Hematopoietic multipotent progenitor cell treated with erythropoietin and hydrocortisone succinate and interleukin-3 and kit ligand, for 15 days (in vitro differentiated cells): ENCODE measurements at places on chromosomes 12 and 14.
A peak's percentile ranks its signal among the peaks of the same experiment; 100 is the strongest.

DNA sequence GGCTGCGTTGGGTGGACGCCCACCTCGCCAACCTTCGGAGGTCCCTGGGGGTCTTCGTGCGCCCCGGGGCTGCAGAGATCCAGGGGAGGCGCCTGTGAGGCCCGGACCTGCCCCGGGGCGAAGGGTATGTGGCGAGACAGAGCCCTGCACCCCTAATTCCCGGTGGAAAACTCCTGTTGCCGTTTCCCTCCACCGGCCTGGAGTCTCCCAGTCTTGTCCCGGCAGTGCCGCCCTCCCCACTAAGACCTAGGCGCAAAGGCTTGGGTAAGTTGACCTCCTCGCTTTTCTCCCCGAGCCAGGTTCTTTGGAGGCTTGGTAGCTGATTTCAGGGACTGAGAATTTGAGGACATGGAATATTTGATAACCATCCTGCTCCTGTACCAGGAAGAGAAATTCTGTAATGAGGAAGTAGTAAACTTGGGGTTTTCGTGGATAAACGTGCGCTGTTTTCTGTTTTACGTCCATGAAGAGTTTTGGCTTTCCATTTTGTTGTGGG, 530 bp downstream of the APAF1 start:
- no peak for DNase-seq

GRCh38 chr12:80412343-80412953, 31.6 kb upstream of the PTPRQ start:
- DNase-seq, result peak; percentile 34

DNA sequence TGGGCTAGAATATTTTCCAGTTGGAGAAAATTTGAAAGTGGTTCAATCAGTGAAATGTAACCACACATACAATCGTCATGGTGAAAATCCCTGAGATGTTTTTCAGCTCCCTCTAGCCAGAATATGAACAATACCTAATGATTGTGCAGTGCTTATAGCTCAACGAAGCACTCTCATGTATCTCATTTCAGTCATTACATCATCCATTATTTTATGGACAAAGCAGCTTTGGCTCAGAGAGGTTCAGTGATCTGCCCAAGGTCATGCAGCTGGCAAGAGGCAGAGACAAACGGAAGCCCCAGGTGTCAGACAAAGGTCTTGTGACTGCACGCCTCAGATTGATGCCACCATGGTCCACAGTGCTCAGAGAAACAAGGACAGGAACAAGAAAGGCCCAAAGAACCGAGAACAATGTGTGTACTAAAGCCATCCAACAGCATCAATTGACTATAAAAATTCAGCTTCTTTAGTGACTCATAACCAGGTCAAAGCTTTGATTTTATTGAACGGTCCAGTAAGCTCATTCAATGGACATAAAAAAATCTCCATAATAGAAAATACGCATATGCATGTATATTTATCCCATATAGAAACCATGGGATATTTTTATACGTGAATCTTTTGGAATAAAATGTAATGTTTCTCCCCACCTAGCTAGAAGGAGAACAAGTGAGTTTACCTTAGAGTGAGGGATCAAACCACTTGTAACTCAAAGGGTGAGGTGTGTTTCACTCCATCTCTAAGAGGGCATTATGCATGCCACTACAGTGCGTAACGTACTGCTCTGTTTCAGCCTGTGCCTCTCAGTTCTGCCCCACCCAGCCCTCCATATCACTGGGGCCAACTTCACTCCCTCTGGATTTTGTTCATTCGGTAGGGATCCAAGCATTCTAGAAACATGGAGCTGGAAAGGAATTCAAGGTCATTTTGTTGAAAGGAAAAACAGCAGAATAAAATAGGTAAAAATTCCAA, 141.8 kb downstream of the GRIN2B start:
- DNase-seq, result no peak

DNA sequence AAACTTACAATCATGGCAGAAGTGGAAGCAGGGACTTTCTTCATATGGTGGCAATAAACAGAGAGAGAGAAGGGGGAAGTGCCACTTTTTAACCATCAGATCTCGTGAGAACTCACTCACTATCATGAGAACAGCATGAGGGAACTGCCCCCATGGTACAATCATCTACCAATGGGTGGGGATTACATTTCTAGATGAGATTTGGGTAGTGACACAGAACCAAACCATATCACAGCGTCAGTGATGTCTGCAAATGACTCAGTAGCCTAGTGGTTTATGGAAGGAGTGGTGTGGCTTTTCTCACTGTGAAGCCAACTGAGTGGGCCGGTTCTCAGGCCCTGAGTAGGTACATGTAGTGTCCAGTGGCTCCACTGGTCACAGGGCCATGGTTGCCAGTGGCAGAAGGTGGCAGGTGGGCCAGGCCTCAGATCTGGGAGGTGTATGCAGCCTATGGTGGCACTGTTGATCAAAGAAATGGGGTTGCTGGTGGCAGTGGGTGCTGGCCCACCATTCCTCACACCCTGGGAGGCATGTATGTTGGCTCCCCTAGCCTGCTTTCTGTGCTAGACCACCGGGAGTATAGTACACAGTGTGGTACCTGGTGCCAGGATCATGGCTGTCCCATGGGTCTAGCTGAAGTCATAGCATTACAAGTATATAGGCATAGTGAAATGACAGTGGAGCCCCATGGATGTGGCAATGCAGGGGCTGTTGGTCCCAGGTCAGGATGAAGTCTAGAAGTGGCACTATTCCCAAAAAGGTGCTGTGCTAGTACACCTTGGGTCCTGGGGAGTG, 191.9 kb downstream of the NUBPL start:
- DNase-seq, result no peak

DNA sequence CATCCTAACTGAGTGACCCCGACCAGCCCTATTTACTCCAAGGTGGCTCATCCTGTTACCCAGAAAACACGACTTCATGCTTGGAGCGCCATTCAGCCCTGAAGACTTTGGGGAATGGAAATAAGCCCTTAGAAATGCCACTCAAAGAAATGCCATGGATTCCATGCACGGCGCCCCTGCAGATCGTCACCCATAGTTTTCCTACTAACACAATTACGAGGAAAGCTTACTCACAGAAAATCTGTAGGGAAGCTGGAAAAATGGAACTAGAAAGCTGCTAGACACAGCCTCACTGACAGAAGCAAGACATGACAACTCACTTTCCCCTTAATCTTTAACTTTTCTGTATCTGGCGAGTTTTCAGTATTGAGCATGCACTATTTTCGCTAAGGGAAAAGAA, 19.5 kb downstream of the NUAK1 start:
- no peak for DNase-seq

- no peak for DNase-seq
These were observed 23.9 kb upstream of the TEX22 start for GRCh38 chr14:105374389-105374788.

DNA sequence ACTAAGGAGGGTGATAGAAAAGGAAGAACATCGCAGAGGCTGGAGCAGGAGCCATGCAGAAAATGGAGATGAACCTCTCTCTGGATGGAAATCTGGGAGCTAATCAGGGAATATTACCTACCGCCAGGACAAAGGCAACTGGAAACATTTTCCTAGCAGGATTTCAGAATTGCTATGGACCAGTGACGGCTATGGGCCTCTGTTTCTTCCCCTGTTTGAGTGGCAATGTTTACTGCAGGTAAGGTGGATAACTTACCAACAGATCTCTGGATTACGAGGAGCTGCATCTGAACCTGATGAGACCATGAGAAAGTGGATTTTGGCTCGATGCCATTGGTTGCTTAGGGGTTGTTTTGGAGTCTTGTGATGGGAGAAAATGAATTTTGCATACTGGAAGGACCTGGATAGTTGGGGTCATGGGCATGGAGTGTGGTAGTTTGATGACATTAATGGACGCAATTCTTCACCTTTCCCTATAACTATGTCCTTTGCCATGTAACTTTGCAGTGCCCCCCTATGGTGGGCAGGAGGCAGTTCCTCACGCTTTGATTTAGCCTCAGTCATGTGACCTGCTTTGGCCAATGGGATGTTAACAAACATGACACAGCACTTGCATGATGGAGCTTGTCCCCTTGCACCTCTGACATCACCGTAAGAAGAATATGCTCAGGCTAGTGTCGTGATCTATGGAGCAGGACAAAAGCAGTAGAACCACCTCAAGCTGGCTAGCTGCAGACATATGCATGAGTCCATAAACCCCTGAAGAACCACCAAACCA, 51.1 kb downstream of the CALM1 start:
- no peak for DNase-seq

DNA sequence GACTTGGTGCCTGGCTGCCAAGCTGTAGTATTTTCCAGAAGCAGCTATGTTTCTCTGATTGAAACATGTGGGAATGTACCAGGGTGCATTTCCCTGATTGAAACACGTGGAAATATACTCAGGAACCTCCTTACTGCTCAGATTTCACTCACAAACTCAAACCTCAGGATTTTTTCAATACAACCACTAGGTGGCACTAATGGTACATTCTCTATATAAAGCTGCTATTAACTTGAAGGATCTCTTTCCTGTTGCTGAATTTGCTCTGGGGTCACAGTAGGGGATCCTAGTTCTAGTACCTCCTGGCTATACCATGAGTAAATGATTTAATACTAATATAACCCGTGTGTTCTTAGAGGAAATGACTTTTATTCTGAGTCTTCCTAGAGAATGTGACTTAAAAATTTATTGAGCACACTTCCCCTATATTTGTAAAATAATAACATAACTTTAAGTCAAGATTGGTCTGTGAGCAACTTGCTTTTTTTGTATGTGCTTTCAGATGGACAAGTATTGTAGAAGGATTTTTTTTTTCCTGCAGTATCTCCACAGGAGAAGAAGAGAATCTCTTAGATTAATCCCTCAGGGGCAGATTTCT, 173.8 kb upstream of the MIS18BP1 start:
- DNase-seq, result peak; percentile 24

DNA sequence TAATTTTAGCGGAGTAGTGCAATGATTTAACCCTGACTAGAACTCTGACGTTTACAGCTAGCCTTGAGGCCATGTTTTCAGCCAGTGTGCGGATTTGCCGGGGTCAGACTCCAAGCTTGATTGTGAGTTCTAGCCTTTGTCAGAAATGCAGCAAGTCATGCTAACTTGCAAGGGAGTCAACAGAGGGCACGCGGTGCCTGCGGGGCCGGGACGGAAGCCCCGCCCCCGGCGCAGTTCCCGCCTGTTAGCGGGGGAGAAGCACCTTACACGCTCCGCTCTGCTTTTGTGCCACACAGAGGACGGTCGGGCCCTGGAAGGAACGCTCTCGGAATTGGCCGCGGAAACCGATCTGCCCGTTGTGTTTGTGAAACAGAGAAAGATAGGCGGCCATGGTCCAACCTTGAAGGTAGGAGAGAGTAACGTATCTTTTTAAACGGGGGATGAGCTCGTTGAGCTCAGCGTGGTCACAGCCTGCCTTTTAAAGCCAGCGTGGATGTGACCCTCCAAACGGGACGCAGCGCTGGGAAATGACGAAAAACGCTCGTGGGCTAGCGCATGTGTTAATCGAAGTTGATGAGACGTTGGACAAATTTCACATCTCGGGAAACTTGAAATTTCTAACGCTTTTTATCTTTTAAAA, 14.8 kb upstream of the EID3 start:
- DNase-seq, result peak; percentile 86
